Liver (tissue), 10 donors: ENCODE measurements at places on chromosomes 13 and 19.

GRCh38 chr13:93183302-93183701 lies 43.3 kb upstream of the GPC6 start:
- DNase-seq, result no peak

DNA sequence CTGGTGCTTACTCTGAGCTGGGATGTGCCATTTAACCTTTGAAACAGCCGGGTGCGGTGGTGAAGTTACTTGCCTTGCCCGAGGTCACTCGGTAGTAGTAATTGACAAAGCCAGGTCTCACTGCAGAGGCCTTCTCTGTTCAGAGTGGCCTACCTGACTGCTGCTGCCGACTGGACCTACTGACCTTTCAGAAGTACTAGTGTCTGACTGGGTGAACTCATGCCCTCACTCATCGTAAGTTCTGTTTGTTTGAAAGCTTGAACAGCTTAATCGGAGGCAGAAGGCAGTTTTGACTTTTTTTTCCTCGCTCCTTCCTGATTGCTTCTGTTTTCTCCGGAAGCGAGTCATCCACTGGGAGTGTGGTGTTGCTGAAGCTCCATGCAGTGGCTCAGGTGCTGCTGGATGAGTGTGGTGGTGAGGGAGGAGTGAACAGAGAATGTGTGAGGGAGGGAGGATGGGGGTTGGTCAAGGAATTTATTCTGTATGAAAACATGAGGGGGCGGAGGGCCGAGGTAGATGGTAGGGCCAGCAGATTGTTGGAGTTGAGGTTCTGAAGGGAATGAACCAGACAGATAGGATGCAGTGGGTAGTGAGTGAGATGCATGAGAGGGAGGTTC lies 2.7 kb downstream of the SPINT2 start:
- DNase-seq, result no peak

GRCh38 chr13:20489185-20489820 lies 36.4 kb downstream of the CRYL1 start:
- DNase-seq, result no peak

GRCh38 chr13:74629985-74630384 lies 495.8 kb upstream of the KLF12 start:
- no peak for DNase-seq

- DNase-seq, result no peak
Observed at GRCh38 chr13:39345982-39346381, 257.0 kb downstream of the LHFPL6 start.

DNA sequence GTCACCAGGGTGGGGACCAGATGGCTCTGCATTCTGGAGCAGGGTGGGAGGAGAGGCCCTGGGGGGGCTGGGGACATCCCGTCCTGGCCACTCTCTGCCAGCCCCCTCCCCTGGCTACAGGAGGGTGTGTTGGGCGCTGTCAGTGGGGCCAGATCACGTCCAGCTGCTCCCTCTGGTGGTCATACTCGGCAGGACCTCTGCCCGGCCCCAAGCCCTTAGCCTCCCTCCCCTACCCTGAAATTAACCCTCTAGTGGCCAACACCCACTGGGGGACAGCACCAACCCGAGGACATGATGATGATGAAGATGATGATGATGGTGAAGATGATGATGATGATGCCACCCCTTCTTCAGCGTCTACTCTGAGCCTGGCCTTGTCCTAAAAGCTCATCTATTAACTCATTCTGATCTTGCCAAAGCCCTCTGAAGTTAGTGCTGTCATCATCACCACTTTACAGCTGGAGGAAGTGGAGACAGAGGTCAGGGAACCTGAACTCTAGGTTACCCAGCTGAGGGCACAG lies 590 bp upstream of the LGI4 start:
- DNase-seq, result peak; percentile 84

GRCh38 chr13:73945871-73946270 lies 188.3 kb downstream of the KLF12 start:
- DNase-seq, result no peak

DNA sequence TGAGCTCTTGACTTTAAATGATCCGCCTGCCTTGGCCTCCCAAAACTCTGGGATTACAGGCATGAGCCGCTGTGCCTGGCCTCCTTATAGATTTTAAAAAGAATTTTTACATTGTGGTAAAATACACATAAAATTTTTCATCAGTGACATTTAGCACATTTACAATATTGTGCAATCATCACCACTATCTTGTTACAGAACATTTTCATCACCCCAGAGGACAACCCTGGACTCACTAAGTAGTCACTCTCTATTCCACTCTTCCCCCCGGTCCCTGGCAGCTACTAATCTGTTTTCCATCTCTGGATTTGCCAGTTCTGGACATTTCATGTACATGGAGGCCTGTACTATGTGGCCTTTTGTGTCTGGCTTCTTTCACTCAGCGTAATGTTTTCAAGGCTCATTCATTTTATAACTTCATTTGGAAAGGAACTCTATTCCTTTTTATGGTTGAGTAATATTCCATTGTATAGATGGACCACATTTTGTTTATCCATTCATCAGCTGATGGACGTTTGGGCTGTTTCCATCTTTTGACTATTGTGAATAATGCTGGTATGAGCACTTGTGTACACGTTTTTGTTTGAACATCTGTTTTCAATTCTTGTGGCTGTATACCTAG lies 19.9 kb downstream of the MEGF8 start:
- DNase-seq, result no peak

DNA sequence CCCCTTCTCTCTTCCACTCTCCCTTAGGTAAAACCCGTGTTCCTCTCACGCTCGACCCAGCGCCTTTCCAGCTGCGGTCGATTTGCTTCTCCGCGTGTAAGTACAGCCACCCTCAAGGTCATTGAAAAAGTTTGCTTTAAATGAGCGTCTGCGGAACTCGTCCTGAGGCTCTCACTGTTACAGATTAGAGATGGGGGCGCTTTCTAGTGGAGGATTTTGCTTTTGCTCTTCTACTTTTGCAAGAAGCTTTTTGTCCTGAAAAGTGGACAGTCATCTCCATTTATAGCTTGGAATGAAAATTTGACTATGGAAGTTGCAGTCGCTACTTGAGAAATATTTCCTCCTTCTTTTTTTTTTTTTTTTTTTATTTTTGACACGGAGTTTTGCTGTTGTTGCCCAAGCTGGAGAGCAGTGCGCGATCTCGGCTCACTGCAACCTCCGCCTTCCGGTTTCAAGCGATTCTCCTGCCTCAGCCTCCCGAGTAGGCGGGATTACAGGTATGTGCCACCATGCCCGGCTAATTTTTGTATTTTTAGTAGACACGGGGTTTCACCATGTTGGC lies 595 bp upstream of the RAB20 start:
- no peak for DNase-seq

- no peak for DNase-seq
Observed at GRCh38 chr13:74173822-74174221, 39.6 kb upstream of the KLF12 start.

GRCh38 chr19:10762656-10763055 lies 44.8 kb downstream of the DNM2 start:
- DNase-seq, result no peak

DNA sequence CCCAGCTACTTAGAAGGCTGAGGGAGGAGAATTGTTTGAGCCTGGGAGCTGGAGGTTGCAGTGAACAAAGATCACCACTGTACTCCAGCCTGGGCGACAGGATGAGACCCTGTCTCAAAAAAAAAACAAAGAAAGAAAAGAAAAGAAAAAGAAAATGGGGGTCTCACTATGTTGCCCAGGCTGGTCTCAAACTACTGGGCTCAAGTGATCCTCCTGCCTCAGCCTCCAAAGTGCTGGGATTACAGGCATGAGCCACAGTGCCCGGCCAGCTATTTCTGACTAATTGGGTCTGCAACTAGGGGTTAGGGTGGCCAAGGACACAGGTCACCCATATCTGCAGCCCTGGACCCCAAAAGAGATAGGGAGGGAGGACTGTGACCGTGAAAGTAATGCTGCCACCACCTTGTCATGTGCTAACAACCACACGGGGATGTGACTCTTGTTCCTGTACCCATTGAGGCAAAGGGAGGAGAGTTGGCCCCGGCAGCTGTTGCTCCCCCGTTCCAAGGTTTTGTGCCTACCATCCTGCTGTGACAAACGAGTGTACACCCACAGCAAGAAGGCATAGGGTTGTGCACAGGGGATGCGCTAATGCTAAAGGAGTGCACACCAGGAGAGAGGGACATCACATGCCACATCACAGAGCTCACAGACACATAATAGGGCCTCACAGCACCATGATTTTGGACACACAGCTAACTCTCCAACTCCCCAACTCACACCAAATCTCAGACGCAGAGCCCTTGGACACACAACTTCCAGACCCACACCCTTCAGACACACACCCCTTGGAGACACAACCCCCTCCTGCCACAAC lies 619 bp downstream of the MEF2B start:
- no peak for DNase-seq

DNA sequence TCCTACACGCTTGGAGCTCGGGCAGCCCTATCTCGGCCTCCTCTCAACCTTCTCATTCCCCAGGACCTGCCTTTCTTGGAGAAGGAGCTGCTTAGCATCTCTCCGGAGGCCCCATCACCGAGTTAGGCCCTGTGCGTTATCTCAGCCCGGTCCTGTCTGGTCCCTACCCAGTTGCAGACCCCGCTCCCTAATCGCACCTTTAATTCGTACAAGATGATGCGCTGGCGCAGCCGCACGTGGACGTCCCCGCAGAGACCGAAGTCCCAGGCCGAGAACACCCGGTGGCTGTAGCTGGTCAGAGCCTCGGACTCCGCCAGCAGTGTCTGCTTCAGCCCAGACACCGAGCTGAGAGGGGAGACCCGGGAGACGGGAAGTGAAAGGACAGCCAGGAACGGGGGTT lies 5.7 kb upstream of the LENG1 start:
- no peak for DNase-seq

GRCh38 chr13:39777021-39777420 lies 121.6 kb downstream of the COG6 start:
- no peak for DNase-seq

- DNase-seq, result no peak
Observed at GRCh38 chr13:60671386-60671785, 274.4 kb downstream of the TDRD3 start.

- DNase-seq, result no peak
Observed at GRCh38 chr13:39528661-39528980, 74.4 kb downstream of the LHFPL6 start.

- DNase-seq, result no peak
Observed at GRCh38 chr19:10891405-10892086, 20.2 kb downstream of the CARM1 start.

- no peak for DNase-seq
Observed at GRCh38 chr13:112997188-112998130, 28.4 kb downstream of the MCF2L start.

GRCh38 chr13:93216122-93216521 lies 10.5 kb upstream of the GPC6 start:
- no peak for DNase-seq

DNA sequence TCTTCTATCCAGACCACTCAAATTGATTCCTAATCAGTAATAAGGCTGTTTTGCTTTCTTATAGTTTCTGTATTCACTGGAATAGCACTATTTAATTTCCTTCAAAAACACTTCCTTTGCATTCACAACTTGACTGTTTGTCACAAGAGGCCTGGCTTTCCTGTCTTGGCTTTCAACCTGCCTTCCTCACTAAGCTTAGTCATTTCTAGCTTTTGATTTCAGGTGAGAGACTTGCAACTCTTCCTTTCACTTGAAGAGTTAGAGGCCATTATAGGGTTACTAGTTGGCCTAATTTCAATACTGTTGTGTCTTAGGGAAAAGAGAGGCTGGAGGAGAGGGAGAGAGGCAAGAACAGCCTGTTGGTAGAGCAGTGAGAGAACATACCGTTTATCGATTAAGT lies 47.0 kb downstream of the SACS start:
- no peak for DNase-seq

- DNase-seq, result no peak
Observed at GRCh38 chr13:111491659-111492058, 171.2 kb downstream of the TEX29 start.

GRCh38 chr13:43122791-43123190 lies 99.4 kb downstream of the DNAJC15 start:
- DNase-seq, result no peak

- no peak for DNase-seq
Observed at GRCh38 chr19:31100206-31100590, 249.0 kb downstream of the TSHZ3 start.

GRCh38 chr19:12965017-12965811 lies 4.2 kb upstream of the DAND5 start:
- DNase-seq, result peak; percentile 94

DNA sequence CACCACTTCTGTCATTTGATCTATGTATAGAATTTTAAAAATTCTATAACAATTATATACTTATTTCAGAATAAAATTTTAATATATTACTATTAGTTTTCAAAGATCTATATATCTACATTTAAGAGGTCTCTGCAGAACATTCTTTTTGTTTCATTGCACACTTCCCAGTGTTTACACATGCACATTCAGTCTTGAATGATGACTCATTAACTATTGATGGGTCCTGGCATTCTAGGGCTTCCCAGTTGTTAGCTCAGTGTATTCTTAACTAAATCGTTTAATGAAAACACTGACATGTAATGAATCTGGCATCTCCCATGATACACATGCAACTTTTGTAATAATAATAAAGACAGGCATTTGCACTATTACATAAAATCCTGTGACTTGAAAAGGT lies 324.6 kb downstream of the KLF12 start:
- DNase-seq, result no peak

- DNase-seq, result no peak
Observed at GRCh38 chr19:6832412-6832811, 55.0 kb upstream of the ADGRE1 start.

- no peak for DNase-seq
Observed at GRCh38 chr13:69585656-69586055, 522.0 kb upstream of the ATXN8OS start.

- no peak for DNase-seq
Observed at GRCh38 chr19:35978832-35979365, 16.1 kb upstream of the SDHAF1 start.

DNA sequence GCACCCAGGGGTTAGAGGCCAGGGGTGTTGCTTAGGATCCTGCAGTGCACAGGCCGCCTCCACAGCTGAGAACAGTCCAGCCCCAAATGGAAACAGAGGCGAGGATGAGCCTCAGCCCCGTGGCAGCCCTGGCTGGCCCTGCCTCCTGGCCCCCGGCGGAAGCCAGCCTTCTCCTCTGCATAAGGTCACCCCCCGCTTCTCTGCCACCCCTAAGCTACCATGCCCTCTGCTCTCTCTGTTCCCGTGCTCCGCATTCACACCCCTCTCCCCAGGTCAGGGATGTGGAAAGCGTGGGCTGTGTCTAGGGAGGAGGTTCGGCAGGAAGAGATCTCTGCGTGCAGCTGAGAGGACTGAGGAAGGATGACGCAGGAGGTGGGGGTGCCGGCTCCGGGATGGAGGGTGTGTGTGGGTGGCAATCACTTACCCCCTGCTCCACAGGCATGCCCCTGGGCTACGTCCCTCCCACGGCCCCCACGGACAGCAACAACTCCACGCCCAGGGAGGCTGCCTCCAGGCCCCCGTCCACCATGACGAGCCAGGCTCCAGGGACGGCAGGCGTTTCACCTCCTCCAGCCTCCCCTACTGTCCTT lies 6.0 kb downstream of the SSC5D start:
- DNase-seq, result no peak

DNA sequence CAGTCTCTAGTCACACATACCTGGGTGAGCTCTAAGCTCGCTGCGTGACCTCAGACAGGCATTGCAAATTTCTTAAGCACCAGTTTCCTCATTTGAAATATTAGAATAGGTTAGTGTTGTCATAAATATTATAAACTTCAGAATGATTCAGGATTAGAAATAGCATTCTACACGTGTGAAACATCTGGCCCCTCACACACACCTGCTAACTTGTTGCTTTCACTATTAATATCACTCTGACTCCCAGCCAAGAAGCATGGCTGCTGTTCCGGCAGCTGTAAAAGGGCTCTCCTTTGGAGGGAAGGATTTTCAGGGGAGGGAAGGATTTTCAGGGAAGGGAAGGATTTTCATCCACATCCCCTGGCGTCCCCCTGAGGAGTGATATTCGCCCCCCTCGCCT lies 161.3 kb upstream of the GPR12 start:
- no peak for DNase-seq
